ENCODE measurements at places on chromosomes 5 and 9.

GRCh38 chr5:68339921-68340321, 124.4 kb downstream of the PIK3R1 start:
- no peak for DNase-seq

GRCh38 chr9:114214181-114214580, 58.8 kb downstream of the COL27A1 start:
- no peak for DNase-seq

DNA sequence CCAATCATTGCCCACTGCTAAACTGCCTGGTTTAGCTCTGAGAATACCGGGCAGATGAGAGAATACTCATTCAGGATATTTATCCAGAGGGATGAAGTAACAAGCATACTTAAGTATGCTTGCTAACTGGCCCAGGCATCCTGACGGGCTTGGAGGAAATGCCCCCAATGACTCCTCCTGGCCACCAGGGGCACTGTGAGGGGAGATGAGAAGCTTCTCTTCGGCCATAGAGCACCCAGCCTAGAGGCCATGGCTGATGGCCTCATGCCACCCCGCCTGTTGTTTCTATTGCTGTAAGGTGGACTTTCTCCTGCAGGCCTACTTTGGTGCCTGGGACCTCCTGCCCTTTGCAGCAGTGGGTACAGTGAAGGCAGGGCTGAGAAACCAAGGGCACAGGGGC, 134.5 kb upstream of the FSTL4 start:
- peak; percentile 35 for DNase-seq

GRCh38 chr9:112864403-112864802, 26.3 kb downstream of the SLC46A2 start:
- DNase-seq: no peak

DNA sequence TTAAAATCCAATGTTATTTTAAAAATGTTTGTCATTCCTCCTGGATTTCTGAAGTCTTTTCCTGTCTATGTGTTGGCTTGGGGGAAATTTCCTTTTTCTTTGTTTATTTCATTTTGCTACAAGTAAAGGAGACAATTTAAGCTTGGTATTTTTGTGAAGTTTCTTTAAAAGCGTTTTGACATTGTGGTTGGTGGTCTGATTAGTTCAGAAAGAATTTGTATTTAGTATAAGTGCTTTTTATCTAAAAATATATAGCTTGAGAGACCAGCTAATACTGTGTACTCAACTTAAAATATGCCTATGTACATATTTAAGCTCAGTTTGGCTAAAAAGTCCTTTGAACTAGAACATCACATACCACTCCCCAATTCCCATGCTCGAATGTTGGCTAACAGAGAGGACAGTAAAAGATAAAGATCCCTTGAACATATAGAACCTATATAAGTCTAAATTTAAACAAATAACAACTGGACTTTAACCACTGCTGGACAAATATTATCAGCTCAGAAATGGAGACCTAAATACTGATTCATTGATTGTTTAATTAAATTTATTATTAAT, 237.6 kb downstream of the TLE4 start:
- no peak for DNase-seq

DNA sequence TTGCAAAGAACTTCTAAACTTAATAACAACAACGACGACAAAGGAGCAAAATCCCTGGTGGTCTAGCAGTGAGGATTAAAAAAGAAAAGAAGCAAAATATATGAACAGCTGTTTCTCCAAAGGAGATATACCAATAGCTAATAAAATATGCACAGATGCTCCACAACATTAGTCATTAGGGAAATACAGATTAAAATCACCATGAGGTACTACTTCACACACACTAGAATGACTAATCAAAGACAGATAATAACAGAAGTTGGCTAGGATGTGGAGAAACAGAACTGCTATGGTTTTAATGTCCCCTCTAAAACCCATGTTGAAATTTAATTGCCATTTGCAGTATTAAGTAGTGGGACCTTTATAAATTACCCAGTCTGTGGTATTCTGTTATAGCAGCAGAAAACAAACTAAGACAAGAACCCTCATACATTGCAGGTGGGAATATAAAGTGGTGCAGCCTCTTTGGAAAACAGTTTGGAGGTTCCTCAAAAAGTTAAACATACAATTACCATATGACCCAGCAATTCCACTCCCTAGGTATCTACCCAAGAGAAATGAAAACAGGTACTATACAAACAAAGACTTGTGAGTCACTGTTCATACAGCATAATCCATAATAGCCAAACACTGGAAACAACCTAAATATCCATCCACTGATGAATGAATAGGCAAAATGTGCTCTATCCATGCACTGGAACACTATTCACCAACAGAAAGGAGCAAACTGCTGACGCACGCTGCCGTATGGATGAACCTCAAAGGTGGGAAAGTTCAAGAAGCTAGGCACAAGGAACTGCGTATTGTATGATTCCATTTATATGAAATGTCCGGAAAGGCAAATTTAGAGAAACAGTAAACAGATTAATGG, 11.4 kb upstream of the DUSP1 start:
- DNase-seq: no peak
